ENCODE measurements at places on chromosomes 12 and 14.
A peak's percentile ranks its signal among the peaks of the same experiment; 100 is the strongest.

- no peak for DNase-seq
Observed at GRCh38 chr12:28817524-28817923, 331.6 kb upstream of the FAR2 start.

GRCh38 chr12:57465747-57466505, 6.3 kb downstream of the GLI1 start:
- DNase-seq: no peak

DNA sequence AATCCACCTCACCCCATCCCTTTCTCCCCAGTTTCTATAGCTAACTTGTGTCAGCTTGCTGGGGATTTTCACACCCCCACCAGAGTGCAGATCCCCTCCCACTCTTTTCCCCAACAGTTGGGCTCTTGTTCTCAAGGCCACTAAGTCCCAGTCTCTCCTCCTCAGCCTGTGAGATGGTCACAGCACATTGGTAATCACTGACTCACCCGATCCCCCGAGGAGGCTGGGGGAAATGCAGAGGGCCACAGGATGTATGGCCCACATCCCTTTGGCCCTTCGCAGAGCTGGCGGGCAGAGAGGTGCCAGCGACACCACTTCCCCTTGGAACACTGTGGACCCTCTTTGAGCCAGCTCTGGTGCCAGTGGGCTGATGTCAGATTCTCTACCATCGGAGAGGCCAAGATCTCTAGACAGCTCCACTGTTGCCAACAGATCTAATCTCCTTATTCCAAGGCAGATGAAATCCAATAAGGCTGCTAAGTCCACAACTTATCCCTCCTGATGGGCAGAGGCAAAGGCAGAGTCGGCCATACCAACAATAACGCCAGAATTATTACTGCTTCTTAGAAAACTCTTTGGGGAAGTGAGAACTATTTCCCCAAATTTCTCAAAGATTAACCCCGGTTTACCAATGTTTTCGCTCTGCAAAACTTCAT, 1.6 kb downstream of the FMNL3 start:
- DNase-seq: no peak

GRCh38 chr12:123833830-123834229, 71.7 kb downstream of the DNAH10 start:
- no peak for DNase-seq

DNA sequence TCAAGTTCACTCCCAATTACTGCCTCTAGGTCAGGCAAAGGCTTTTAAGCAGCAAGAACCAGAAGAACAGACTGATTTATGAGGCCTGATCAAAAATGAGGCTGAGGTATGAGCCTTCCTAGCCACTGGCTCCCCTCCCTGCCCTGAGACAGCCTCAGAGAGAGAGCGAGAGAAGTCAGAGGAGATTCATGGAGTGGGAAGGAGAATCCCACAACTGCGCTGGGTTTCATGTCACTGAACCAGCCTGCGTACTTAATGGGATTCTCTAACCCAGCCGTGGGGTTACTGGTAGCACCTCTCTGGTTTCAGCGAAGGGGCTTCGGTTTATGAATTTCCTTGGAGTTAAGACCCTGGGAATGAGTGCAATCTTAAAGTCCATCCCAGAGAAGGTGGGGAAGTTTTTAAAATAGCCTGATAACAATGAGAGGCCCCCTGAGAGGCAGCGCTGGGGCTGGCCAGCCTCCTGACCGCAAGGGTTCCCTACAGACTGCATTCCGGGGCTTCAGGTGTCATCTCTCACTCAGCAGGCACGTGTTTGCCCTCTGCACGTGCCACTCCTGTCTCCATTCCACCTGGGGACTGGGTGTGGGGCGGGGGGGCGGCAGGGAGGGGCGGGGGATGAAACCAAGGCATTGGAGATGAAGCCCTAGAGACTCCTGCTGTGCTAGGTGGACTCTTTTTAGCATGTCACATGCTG, 6.1 kb upstream of the GPRC5A start:
- DNase-seq: no peak

DNA sequence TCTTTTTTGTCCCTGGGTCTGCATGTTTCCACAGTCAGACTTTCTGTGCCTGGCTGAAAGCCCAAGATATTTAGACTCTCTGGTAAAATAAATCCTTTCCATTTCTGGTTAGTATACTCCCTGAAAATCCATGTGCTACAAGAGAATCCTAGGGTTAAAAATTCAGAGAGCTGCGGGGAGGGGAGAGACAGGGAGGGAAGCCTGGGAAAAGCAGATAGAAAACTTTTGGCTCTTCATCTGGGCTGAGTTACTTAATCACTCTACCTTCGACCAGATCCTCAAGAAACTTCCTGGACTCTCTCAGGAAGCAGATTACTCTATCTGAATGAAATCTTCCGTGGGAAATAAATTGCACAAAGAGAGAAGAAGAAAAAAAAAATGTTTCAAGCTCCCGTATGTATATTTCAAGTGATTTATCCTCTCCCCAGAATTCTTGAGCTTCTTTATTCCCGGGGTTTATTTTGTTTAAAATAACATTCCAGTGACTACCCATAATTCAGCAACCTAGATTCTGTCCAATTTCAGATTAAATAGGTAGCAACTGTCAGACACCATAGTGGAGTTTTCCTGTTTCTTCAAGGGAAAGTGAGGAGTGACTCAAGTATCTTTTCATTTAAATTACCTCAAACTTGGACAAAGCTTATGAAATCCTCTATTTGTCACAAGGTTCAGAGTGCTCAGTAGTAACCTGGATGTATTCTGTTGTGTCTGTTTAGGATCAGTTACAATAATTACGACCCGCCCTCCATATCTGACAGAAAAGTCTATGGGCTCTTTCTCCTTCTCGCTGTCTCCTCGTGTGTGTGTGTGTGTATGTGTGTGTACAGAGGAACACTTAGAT, 163.7 kb downstream of the MYRFL start:
- no peak for DNase-seq

DNA sequence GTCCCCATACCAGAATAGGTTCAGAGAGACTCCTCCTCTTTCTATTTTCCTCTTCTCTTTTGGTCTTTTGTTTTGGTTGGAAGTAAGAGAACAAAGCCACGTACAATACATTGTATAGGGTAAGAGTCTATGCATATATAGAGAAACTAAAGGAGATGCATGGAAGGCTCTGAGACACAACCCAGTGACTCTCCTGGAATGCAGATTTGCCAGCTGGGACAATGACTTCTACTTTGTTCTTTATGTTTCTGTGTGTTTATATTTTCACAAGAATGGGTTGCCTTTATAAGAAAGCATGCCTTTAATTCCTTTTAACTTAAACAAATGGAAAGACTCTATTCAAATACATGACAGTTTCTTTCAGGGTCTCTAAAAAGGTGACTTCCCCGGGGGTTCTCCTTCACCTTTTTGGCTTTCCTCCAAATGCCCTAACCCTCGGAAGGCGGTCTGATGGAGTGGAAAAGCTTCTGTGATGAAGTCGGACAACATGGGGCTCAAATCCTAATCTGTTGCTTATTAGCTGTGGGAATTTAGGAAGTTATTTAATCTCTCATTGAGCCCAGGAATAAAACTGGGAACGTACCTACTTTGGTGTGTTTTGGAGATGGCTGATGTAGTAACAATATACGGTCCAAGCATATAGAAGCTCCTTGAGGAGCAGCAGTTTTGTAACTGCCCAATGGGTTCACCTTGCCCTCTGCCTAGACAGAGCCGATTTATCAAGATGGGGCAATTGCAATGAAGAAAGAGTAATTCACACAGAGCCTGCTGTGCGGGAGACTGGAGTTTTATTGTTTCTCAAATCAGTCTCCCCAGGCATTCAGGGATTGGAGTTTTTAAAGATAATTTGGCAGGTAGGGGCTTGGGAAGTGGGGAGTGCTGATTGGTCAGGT, 9.1 kb upstream of the SERPINA1 start:
- no peak for DNase-seq

GRCh38 chr14:24114532-24115421, at the start of the genes DCAF11 and NRL:
TSS of gene DCAF11 (plus strand) at chr14:24114777. CDS start at chr14:24115595, 818 bp downstream.
TSS of gene NRL (minus strand) at chr14:24114949. CDS start at chr14:24082848, 32,101 bp downstream.
- peak; percentile 100 for DNase-seq

DNA sequence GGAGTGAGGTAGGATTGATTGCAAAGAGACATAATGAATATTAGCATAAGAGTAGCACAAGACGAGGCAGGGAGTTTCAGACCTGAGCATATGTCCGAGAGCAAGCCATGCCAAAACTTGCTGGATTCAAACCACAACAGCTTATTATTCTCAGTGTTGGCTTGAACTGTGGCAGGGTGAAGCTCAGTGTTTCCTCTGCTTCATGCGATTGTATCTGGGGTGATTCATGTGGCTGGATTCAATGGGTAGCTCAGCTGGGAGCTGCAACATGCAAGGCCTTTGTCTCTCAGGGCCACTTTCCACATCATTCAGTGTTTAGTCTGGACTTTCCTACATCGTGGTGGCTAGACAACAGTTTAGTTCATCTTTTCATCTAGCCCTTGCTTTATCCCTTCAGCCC, 22.1 kb upstream of the E2F7 start:
- no peak for DNase-seq

- DNase-seq: no peak
Observed at GRCh38 chr12:30896461-30896860, 30.1 kb upstream of the TSPAN11 start.

- no peak for DNase-seq
Observed at GRCh38 chr14:29716150-29716549, 211.5 kb downstream of the PRKD1 start.

DNA sequence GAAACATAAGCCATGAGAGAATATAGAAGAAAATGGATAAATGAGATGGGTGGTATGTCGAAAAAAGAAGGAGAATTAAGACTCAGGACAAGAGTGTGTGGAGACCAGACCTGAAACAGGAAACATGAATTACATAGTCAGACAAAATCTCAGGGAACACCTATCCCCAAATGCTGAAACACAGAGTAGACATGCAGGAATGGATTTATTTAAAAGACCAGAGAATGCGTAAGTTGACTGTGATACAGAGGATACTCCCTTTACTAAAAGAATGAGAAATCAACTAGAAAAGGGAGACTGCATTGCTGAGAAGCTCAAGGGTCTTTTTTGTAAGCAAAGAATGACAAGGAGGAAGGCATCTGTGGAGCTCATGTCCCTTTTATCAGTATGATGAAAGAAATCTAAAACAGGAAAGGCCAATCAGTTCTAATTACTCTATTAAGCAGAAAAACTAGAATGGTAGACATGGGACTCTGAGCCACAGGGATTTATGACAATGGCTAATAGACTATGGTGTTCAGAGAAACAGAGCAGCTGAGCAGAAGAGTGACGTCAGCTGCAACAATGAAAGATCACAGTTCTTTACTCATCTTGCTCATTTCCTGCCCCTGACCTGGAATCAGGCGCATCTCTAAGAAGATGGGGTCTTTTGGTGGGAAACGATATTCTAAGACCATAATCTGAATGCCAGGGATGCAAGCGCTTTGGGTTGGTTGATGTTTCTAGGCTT, 138.9 kb upstream of the DHRS4 start:
- DNase-seq: no peak

DNA sequence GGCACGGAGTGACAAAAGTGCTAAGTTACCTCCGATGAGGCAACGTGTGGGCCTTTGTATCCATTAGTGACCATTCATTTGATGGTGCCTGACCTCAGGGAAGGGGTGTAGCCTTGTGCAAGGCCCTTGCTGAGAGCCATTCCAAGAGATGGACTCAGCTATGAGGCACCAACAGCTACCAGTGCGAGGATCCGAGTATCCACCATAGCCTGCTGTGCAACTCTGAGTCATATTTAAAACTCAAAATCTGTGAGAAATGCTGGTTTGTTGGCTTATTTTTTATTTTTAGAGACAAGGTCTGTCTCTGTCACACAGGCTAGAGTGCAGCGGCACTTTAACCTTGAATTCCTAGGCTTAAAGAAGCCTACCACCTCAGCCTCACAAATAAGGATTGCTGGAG, 25.1 kb upstream of the WNK1 start:
- DNase-seq: no peak

GRCh38 chr12:74999474-74999873, 210.2 kb downstream of the KCNC2 start:
- DNase-seq: no peak

DNA sequence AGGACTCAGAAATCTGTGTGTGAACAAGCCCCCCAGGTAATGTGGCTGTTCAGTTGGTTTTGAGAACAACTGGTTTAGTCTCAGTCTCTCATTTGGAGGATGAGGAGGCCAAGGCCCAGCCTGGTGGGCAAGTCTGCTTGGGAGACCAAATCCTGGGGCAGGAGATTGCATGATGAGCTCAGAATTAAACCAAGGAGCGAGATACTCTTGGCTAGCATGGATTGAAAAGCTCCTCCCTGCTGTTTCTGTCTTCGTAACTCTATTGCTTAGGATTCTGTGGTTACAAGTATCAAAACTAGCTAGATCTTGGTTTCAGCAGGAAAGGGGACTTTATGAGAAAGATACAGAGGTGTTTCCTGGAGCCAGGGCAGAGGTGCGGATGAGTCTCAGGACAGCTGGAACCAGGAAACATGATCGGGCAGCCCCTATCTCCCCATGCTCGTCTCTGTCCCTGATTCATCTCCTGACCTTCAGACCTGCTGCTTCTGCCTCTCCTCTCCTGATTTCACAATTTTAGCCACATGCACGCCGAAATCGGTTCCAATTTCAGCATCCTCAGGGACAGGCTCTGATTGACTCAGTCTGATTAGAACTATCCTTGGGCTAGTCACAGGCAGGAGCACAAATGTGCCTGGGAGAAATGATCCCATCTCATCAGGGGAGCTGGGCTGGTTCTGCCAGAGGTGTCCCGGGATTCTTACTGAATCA, 40.2 kb upstream of the RIN3 start:
- no peak for DNase-seq

- DNase-seq: no peak
Observed at GRCh38 chr12:60191676-60192359, 596.0 kb downstream of the SLC16A7 start.

- DNase-seq: no peak
Observed at GRCh38 chr12:12278899-12279298, 12.1 kb upstream of the LRP6 start.
